ENCODE measurements at places on chromosomes 3 and 15.
A peak's percentile ranks its signal among the peaks of the same experiment; 100 is the strongest.

DNA sequence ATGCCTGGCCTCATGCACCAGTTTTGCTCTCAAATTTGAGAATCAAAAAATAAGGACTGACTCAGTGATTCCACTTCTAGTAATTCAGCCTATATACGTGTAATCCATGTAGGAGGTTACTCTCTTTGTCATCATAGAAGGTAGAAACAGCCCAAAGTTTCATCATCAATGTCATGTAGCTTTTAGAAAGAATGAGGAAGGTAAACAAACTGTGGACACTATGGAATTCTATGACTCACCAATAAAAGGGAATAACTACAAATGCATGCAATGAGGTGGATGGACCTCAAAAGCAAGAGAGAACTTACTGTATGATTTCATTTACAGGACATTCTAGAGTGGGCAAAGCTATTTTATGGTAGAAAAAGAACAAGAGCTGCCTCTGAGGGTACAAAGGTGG is 93.2 kb upstream of the LRIG1 start:
- no peak for DNase-seq

GRCh38 chr3:13541691-13542090 is 7.2 kb upstream of the FBLN2 start:
- DNase-seq: no peak

GRCh38 chr15:47663101-47663500 is 54.2 kb upstream of the SEMA6D start:
- DNase-seq: no peak

DNA sequence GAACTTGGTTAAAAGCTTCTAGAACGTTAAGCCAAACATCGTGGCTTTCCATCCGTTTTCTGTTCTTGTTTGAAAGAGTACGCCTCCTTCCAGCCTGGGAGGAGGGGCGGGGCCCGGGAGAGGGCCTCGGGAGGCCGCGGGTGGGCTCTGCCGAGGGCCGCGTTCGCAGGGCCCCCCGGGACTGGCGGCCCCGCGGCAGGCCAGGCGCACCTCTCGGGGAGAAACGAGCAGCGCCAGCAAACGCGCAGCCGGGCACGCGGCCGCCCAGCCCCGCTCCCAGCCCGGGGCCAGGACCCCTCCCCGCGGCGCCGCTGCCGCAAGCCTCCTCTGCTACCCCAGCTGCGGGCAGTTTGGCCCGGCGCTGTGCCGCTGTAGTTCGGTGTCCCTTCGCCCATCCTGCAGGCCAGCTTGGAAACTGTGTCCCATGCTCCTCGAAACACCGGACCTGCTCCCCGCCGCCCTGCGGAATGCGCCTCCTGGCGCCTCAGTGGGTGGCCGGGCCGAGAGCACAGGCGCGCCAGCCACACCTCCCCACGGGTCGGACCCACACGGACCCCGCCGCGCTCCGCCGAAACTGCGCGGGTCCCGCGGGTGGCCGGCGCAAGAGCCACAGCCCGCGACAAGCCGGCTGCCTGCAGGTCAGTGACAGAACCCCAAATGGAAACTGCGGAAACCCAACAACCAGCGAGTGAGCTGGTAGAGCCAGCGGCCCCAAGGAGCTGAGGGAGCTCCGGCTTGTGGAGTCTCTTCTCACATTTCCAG is 2.3 kb downstream of the OCA2 start:
- peak; percentile 17 for DNase-seq

DNA sequence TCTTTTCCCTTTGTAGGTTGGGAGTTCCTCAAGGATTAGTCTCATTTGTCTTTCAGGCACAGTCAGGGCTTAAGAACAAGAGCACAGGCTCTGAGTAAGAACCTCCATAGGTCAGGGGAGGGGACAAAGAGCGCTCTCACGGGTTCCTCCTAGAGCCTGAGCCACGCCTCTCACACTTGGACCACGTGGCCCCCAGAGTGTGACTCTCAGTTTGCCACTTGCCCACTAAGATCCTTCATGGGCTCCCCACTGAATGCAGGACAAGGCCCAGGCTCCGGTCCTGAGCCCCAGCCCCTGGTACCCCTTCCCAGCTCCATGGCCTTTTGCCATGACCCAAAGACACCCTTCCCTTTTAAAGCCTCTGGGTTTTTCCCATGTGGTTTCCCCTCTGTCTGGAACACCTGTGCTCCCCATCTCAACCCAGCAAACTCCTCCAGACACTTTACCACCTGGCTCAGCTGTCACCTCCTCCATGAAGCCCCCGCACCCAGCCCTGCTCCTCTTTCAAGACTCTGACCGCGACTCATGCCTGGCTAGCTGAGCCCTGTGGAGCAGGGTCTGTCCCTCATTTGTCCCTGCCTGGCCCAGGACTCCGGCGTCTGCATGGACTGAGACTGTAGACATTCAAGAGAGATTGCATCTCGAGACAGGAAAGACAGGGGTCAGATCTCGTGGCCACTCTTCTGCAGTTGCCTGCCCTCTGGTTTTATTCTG is 32.7 kb downstream of the IQSEC1 start:
- peak; percentile 40 for DNase-seq

GRCh38 chr15:94451466-94451865 is 220.1 kb downstream of the MCTP2 start:
- DNase-seq: no peak

DNA sequence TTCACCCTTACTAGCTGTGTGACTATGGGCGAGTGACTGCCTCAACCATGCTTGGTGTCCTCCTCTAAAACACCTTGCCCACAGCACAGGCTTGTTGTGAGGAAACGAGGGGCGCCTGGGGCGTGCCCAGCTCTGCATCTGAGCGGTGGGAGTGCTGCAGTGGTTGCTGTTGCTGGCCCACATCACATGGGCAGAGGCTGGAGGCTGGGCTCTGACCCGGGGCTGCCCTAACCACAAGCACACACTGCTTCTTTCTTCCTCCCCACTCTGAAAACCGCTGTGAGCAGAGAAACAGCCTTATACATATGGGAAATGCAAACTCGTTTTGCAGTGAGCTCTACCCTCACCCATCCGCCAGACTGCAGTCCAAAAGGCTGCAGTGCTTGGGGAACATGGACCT is 74.8 kb upstream of the RPL32 start:
- DNase-seq: peak; percentile 44

- peak; percentile 63 for DNase-seq
Measured at GRCh38 chr15:76147906-76148570, 88.3 kb downstream of the TMEM266 start.

DNA sequence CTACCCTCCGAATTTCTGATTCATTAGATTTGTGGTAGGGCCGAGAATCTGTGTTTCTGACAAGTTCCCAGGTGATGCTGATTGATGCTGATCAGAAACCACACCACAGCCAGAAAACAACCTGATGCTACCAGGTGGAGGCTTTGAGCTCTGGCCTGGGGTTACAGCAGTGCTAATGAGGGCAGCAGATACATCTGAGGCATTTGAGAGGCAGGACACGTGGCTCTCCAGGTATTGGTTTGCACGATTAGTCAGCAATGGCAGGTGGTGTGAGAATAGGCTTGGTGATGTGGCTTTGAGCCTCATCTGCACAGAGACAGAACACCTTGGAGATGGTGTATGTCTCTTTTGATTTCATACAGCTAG is 78.8 kb upstream of the THBS1 start:
- DNase-seq: no peak
